ENCODE measurements at places on chromosomes 7 and 10.
A peak's percentile ranks its signal among the peaks of the same experiment; 100 is the strongest.

GRCh38 chr10:96387161-96387560, 28.4 kb upstream of the OPALIN start:
- no peak for DNase-seq

GRCh38 chr7:14275356-14275755, 285.9 kb upstream of the ETV1 start:
- no peak for DNase-seq

DNA sequence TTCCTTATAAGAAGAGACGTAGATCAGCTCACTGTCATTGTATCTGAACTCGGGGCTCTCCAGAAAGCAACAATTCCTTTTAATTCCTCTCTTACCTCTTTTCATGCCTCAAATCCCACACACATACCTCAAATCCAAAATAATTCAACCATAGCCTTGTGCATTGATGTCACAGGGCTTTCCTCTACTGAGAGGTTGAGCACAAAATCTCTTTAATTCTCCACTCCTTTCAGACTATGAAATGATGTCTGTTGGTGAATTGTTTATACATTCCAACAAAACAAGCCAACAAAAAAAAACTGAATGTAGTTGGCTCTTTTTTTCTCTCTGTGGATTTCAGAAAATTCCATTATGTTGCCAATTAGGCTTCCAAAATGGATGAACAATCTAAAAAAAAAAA, 53.2 kb downstream of the BPGM start:
- DNase-seq: no peak

GRCh38 chr7:47588704-47589225, 6.9 kb upstream of the TNS3 start:
- DNase-seq: no peak

GRCh38 chr10:114070710-114071109, 27.0 kb downstream of the ADRB1 start:
- no peak for DNase-seq

- DNase-seq: no peak
Observed at GRCh38 chr7:123023126-123023525, 27.6 kb upstream of the TAS2R16 start.

DNA sequence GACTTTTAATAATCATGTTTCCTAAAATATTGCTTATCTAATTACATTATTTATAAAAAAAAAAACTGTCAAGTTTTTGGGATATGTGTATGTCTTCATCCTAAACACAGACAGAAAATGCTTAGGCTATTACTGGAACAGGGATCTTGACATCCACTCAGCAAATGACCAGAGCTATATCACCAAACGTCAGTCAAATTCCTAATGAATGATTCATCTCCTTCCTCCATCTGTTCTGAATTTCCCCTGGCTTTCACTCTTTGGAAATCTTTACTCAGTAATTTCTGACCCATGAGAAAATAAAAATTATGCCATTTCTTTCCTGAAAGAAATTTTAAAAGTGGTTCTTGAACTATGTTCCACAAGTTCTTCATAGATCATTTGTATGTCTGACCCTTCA, 552.4 kb upstream of the KCND2 start:
- no peak for DNase-seq

GRCh38 chr7:97022491-97023306, 1.9 kb downstream of the DLX5 start:
- DNase-seq: no peak

DNA sequence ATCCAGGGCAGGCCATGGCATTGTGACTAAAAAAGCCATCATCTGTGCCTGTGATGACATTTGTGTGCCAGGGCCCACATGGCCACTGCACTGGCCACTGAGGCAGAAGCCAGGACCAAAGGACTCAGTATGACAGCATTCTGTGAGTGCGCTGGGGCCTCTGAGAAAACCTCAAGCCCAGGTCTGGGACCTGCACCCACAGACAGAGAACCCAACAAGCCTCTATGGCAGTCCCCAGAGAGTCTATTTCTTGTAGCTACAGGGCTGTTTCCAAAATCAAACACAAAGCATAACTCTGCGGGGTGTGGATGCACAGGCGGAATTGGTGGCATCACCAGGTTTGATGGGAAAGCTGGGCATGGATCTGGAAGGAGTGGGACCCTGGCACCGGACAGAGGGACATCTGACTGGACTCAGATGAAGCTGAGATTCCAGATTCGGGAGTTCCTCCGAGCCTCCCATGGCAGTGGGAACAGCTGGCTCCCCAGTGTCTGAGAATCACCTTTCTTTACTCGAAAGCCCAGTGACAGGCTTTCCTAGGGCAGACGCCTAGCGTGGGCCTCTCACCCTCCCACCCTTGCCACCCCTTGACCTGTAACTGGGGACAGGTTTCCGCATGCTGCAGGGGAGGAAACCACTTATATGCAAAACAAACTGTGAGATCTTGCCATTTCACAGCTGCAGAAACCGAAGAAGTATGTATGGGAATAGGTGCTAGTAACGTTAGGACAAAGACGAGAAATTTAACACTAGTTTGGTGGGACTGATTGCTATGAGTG, 70.6 kb upstream of the RHEB start:
- no peak for DNase-seq

DNA sequence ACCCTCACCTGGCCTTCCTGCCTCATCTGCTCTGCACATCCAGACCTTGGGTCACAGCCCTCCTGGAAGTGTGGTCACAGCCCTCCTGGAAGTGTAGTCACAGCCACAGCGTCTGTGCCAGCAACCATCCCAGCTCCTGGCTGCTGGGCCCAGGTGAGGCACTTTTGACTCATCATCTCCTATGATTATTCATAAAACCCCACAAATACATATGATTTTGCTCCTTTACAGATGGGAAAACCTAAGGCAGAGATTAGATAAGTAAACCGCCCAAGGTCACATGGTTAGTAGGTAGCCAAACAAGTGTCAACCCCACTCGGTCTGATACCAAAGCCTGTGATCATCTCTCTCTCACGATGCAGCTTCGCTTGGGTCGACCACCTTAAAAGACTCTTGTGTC, 94.3 kb downstream of the PRLHR start:
- no peak for DNase-seq

- peak; percentile 53 for DNase-seq
Observed at GRCh38 chr7:5701085-5701914, 80.2 kb downstream of the RNF216 start.

- DNase-seq: no peak
Observed at GRCh38 chr7:32496052-32496813, 944 bp downstream of the AVL9 start.

DNA sequence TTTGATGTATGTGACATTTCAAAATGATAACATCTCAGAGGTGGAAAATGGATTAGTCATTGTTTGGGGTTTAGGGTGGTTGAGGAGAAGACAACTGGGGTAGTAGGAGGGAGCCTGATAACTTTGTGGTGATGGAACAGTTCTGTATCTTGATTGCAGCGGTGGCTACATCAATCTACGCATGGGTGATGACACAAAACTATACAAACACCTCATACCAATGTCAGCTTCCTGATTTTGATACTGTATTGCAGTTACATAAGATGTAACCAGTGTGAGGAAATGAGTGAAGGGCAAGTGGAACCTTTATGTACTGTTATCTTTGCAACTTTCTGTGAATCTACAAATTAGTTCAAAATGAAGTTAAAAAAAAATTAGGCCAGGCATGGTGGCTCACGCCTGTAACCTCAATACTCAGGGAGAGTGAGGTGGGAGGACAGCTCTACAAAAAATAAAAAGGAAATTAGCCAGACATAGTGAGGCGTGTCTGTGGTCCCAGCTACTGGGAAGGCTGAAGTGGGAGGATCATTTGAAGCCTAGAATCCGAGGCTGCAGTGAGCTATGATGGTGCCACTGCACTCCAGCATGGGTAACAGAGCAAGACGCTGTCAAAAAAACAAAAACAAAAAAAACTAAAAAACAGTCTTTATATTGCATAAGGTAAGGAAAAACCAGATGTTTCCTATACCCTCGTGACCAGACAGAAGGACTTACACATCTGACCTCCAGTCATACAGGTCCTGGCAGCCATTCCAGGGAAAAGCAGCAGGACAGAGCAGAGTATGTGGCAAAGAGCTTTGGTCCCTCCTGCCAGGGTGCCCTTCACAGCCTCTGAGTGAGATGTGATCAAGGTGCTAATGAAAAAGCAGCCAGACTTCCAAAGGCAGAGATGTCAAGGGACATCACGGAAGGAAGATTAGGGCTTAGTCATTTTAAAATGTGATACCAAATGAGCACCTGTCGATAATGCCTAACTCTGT, 50.8 kb downstream of the CYTH3 start:
- no peak for DNase-seq

DNA sequence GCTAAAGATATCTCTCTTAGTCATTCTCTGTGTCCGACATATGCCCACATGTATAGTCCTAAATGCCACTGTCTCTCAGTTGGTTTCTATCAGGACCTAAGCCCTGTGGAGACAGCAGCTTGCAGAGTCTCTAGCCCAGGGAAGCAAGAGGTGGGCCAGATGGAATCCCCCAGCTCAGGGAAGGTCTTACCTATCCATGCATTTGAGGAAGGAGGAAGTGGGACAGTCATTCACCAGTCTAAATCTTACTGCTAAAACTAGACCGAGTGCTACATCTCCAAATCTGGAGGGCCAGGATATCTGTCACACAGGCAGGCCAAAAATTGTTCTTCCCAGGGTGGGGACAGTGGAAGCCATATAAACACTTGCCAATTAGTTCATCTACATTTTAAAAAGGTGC, 26.4 kb upstream of the HERPUD2 start:
- DNase-seq: no peak

GRCh38 chr10:79292891-79293746, 54.1 kb upstream of the PPIF start:
- no peak for DNase-seq

Measured in T-helper 17 cell (primary cell).